IMR-90 (cell line): ENCODE measurements at places on chromosomes 5 and 9. TPM values are rescaled to one million over a fixed set of nuclear protein-coding genes. Genes with fewer than 3 reads are reported as not detected.

The SV2C gene
- not detected in 2 replicates for polyA plus RNA-seq

DNA sequence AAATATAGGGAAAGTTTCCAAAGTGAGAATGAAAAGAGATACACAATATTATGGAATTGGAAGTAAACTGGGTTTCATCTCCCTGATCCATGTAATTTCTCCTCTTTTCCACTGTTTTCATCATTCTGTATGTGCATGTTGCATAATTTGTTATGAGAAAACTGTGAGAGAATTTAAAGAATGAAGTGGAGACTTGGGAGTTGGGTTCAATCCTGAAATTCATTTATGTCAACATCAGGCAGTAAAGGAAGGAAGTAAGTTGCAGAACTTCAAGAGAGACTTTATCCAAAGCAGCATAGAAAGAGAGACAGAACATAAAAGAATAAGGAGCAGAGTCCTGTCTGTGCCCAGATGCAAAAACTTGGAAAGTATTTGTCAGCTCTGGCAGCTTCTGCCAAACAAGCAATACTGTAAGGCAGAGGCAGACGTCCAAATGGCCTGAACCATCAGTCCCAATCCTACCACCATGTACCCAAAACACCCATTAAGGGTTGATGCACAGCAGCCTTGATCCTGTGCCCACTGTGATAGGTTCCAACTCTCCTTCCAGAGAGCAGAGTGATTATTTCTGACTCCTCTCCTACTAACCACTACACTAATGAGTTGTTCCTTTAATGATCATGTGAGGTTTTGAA is 425.3 kb upstream of the CDH6 start:
- H3K36me3 ChIP-seq, result no peaks in the 10 kb centered on the region
- H3K27ac ChIP-seq, result no peak overlapping the region
- H3K27me3 ChIP-seq, result no peaks in the 10 kb centered on the region
- H3K4me1 ChIP-seq, result peaks cover 2% of the 10 kb centered on the region; the same call in 1 of the 2 replicates
- no peak overlapping the region for H3K4me3 ChIP-seq

GRCh38 chr5:144209361-144209760 is 38.7 kb downstream of the KCTD16 start:
- H3K27me3 ChIP-seq, result peaks cover 24% of the 10 kb centered on the region
- H3K27ac ChIP-seq, result no peak overlapping the region
- DNase-seq, result no peak
- no peaks in the 10 kb centered on the region for H3K4me1 ChIP-seq

GRCh38 chr9:130474106-130474505 is 29.3 kb downstream of the ASS1 start:
- H3K27ac ChIP-seq, result no peak overlapping the region
- peaks cover 18% of the 10 kb centered on the region for H3K27me3 ChIP-seq
- H3K4me1 ChIP-seq, result no peaks in the 10 kb centered on the region
- H3K4me3 ChIP-seq, result no peak overlapping the region

The CCDC180 gene
- polyA plus RNA-seq, result 0.24 and 0.59 TPM in 2 replicates

The SPATA31A3 gene
- polyA plus RNA-seq, result not detected in 2 replicates

- peaks cover 17% of the 10 kb centered on the region for H3K36me3 ChIP-seq
- no peak overlapping the region for H3K4me3 ChIP-seq
- no peak overlapping the region for H3K27ac ChIP-seq
- H3K4me1 ChIP-seq, result no peaks in the 10 kb centered on the region
Measured at GRCh38 chr9:107000218-107000617, 137.3 kb downstream of the ZNF462 start.

DNA sequence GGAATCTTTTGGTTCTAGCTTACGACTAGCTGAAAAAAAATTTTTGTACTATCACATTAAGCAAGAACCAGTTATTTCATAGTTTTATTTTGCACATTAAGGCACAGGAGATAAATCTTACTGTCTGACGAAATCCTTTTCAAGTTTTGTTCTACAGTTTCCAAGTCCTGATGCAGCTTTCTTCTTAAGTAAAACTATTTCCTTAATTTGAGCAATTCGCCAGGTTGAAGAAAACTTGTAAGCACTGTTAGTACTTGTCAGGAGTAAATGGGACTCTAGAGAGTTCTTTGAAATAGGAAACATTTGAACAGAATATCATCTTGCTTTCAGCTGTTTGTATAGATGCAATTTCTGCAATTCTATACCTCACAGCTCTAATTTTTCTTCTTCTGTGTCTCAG is 318.8 kb upstream of the ELAVL2 start:
- no peak overlapping the region for H3K27ac ChIP-seq
- H3K4me3 ChIP-seq, result no peak overlapping the region
- H3K4me1 ChIP-seq, result no peaks in the 10 kb centered on the region
- no peaks in the 10 kb centered on the region for H3K36me3 ChIP-seq

The GABBR2 gene
- 14.2 and 15.4 TPM in 2 replicates for polyA plus RNA-seq
